Activated T-helper 1 cell treated with anti-CD3 and anti-CD28 coated beads, Interleukin-2, amount 50 U/mL, for 16 hours (primary cell): ENCODE measurements at places on chromosomes 5 and 9.

- DNase-seq, result no peak
Observed at GRCh38 chr9:24608599-24608998, 62.9 kb upstream of the IZUMO3 start.

DNA sequence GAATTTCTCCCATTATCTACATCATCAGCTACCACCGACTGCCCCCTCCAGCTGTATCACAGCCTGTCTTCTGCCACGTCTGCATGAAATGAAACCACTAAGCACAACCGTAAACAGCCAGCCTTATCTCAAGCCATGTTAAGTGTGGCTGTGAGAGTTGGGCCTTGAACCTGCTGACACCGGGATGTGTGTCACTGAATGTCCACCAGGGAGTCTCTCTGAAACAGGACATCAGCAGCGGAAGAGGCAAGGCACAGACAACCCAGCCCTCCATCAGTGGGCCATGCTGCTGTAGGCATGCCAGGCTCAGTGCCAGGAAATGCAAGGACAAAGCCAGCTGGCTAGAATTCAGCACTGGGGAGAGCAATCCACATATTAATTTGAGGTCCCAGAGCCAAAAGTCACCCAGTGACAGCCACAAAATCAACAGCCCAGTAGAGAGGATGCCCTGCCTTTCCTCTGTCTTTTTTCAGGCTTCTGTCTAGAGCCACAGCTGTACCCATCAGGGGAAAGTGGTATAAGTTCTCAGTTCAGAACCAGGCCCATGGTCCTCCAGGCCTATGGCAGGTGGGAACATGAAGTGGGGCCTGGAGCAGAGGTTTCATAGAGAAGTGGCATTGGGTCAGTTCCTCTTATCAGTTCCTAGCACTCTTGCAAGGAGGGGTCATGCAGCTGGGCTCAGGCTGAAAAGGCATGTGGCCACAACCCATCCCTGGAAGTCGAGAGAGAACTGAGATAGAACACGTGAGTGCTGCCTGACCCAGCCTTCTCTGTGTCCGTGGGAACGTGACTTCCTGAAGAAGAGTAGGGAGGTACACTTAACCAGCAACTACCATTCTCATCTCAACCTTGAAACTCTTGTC, 199.4 kb downstream of the ESM1 start:
- DNase-seq, result no peak

DNA sequence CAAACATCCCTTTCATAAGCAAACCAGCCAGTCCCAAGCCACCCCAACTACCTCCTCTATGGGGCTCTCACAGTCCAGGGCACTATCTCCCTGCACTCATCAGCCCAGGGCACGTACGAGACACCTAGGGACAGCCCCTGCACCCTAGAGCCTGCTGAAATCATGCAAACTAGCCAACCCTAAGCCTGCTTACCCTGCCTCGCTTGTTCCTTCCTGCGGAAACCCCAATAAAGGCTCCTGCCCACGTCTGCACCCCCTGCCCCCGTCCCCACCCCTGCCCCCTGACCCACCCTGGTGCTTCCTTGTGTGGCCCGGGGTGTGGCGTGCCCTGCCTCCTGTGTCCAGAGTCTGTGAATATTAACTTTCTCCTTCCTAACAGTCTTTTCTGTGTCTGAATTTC, 135.9 kb downstream of the GADD45G start:
- no peak for DNase-seq

GRCh38 chr9:88355166-88355565, 33.1 kb upstream of the SPIN1 start:
- DNase-seq, result no peak

DNA sequence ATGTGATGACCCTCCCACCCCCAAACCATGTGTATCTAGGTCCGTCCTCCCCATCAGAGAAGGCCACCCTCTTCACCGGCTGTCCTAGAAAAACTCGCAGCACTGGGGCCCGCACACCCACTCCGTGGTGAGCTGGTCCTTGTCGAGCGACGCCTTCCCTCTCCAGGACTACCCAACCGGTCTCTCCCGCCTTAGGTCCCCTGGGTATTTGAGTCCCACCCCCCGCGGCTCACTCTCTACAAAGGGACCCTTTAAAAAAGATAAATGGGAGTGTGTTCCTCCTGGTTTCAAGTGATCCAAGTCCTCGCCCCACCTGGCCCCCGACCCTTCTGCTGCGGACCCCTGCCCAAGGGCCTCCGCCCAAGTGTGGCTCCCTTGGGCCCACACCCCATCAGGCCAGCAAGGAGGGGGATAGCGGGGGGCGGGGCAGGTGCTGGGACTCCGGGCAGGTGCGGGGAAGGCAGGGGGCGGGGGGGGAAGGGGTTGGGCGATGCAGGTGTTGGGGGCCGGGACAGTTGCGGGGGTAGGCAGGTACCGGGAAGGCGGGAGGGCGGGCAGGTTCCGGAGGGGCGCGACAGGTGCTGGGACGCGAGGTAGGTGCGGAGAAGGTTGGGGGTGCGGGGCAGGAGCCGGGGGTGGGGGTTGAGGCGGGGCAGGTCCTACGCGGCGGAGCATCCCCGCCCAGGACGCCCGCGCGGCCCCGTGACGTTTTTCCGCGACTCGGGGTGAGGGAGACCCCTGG, 970 bp upstream of the ARRDC1 start:
- DNase-seq, result no peak

GRCh38 chr5:151085517-151086041, 4.7 kb upstream of the TNIP1 start:
- no peak for DNase-seq

DNA sequence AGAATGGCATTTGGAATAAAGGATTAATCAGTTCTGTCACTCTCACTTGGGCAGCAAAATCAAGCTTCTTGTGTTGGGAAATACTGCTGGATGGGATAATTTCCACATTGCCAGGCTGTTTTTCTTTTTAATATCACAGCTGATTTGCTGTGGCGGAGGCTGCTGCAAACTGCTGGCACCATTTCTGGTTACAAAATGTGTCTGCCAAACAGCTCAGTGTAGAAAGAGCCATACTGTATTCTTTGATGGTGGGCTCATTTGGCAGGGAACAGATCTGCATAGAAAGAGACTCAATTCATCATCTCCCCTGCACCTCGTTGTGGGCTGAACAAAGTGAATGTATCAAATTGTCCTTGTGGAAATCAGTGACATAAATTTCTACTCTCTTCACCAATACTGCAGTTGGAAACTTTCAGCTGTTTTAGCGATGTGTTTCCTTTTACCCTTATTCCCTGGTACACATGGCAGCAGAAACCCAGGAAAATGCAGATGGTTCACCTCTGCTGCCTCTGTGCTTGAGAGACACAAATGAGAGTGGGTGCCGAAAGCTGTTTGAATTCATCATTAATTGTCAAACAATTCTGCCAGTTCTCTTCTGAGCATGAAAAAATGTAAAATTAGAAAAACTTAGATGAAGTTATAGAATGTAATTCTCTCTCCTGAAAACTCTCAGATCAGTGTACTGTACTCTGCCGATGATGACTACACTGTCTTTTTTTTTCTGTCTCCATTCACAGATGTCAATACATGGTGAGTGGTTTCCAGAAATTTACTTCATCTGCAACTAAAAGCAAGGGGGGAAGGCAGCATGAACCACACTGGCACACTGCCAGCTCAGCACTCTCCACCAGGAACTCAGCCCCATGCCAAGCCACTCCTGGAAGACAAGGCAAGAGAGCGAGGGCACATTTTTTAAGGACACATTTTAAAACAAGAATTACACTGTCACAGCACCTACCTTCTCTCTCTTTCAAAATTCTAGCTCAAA, 75.0 kb downstream of the HMHB1 start:
- DNase-seq, result no peak

GRCh38 chr5:128491291-128491690, 46.8 kb downstream of the FBN2 start:
- DNase-seq, result no peak

DNA sequence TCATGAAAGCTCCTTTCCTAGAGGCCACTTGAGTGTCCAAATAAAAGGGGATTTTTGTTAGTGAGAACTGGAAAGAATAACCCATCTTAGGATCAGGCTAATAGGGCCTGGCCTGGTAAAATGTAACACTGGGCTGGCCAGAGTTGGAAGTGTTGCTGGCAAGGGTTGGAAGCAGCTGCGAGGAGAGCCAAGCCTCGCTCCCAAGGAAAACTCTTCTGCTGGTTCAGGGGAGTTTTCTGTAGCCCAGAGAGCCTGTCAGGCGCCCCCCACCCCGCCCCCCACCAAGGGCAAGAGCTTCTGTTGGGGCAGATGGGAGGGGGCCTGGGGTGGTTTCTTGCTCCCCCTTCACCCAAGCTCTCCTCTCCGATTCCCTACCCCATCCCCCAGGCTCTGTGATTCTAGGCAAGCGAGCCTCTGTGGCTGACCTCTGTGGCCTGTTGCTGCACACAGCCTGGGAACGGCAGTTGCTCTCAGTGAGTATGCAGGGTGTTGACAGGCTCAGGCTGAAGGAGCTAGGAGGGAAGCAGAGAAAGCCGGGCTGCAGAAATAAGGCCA, 547.8 kb downstream of the CCDC171 start:
- no peak for DNase-seq

- no peak for DNase-seq
Observed at GRCh38 chr9:121066850-121067249, 7.9 kb upstream of the CNTRL start.

- no peak for DNase-seq
Observed at GRCh38 chr9:126962336-126962735, 47.8 kb downstream of the RALGPS1 start.

DNA sequence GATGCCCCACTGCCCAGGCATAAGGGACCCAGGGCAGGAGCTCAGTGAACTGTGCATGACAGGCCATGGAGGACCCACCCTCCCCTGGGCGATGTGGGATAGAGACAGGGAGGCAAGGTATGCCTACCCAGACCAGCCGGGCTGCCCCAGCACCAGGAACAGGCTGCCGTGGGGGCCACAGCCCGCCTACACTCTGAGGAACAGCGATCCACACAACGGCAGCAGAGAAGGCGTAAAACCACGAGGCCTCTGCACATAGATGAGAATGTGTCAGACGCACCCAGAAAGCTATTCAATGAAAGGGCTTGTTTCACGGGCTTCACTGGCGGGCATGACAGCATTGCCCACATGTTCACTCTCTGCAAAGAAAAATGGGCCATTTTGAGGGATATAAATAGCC, 49.5 kb downstream of the SEMA4D start:
- peak; percentile 40 for DNase-seq

GRCh38 chr9:127346584-127346983, 50.4 kb upstream of the SLC2A8 start:
- no peak for DNase-seq

- no peak for DNase-seq
Observed at GRCh38 chr5:162283609-162284008, 216.0 kb downstream of the GABRG2 start.

DNA sequence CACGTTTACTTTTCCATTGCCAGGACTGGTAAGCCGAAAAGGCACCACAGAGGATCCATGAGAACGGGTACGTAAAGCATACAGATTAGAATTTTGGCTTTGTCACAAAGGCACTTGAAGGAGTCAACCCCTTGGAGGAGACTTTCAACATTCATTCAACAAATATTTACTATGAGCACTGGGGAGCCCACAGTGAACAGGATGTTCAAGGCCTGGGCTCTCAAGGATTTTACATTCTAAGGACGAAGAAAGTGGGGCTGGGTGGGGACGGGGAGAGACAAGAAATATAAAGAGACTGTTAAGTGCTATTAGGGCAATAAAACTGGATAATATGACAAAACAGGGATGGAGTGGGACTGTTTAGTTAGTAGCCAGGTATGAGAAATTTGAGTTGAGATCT, 66.0 kb downstream of the KLF4 start:
- DNase-seq, result no peak

GRCh38 chr5:10461041-10461440, 19.4 kb downstream of the ROPN1L start:
- DNase-seq, result no peak

GRCh38 chr9:4548811-4549725, 58.8 kb downstream of the SLC1A1 start:
- no peak for DNase-seq

- no peak for DNase-seq
Observed at GRCh38 chr9:134295746-134296250, 30.5 kb upstream of the RXRA start.

GRCh38 chr5:152151113-152151512, 226.5 kb upstream of the GLRA1 start:
- DNase-seq, result no peak

- no peak for DNase-seq
Observed at GRCh38 chr5:100647461-100648230, 112.5 kb downstream of the FAM174A start.

- no peak for DNase-seq
Observed at GRCh38 chr5:123099514-123100151, 10.6 kb downstream of the PRDM6 start.

GRCh38 chr5:32559411-32559810, 25.9 kb upstream of the SUB1 start:
- no peak for DNase-seq

GRCh38 chr5:6820851-6821479, 107.7 kb downstream of the TENT4A start:
- no peak for DNase-seq

GRCh38 chr5:147190331-147190730, 44.5 kb upstream of the STK32A start:
- DNase-seq, result no peak

DNA sequence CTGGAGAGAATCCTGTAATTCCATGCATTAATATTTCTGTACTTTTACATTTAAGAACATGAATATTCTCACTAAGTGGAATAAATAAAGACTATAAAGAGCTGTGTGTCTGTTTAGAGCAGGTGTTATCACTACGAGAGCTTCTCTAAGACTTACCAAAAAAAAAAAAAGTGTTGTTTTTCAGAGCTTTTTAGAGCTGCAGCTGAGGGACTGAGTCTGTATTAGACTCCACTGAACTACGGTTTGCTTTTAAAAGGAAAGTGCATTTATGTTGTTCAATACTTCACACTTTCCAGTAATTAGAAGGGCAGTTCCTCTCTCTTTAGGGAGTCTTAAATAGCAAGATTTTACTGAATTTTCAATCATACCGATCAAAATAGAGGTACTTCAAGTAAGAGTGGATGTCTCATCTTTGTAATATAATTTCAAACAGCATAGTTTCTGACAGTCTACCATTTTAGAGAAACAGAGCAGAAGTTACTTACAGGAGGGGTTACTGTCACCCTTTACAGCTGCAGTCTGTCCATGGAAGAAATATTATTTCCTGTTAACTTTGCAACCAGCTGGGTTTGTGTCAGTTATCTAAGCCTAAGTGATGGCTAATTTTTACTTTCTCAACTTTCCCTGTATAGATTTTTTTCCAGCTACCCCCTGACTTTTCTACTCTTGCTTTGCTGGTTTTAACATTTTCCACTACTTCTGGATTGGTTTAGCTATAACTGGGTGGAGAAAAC, 2.4 kb downstream of the SYK start:
- DNase-seq, result no peak

DNA sequence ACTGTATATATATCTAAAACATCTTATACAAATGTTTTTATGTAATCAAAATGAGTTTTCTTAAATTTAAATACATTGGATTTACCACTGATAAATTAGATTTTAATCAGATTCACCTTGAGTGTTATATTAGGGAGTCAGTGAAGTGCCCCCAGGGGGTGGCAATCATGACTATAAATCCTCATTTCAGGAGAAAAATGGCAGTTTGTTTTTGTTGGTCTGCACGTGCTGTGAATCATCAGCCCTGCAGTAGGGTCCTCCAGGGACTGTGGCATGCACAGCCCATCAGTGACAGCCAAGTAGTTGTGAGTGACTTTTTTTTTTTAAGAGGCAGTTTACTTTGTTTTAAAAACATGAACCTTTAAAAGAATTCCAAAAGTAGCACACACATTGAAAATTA, 65.2 kb downstream of the ZSWIM6 start:
- no peak for DNase-seq
